ENCODE measurements at places on chromosomes 3 and 15.

DNA sequence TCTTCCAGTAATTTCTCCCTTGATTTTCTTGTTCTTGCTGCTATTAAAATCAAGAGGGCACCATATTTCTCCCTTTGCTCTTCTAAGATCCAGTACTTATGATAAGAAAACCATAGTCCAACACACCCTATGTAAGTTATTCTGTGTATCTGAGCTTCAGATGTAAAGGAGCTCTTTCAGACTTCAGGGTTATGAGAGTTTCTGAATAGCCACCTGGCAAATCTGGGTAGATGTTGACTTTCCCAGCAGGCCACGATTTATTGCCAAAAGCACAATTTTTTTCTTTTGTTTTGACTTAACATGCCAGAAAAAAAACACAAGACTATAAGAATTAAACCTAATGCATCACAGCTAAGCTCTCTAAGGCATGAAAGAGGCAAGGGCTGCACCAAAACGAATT lies 1045.0 kb downstream of the FHIT start:
- no peak for DNase-seq

DNA sequence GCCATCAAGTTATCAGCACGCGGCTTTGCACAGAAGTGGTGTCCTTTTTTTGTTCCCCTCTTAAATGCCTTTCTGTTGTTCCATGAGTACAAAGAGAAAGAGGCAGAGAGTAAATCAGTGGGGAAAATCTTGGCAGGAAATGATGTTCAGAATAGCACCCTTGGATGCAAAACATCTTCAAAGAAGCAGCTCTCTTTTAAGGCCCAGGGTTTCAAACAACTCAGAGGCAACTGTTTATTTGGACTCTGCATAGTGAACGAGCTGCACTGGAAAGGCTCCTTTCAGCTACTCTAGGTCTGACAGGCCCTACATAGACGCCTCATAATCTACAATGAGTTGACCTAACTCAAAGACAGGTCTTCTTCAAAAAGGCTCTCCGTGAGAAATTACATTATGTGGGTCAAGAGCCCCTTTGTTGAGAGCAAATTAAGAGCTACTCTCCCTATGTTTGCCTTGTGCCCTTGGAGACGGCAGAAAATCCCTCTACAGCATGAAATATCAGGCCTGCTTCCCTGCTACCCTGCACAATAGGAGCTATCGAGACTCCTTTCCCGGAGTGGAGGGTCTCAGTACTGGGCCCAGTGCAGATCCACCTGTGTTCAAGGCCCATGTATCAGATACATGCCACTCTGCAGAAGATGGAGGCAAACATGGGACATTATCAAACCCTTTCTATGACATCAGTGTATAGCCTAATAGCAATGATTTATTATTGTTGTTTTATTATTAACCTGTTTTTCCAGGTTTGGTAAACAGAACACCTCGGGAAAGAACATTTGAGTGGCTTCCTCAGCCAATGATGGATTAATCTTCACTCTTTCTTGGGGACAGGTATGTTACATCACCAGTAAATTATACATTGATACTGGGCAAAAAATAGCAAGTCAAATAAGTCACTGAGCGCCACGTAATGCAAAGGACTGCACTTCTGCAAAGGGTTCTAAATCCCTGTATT lies 53.1 kb downstream of the HEG1 start:
- DNase-seq: no peak

DNA sequence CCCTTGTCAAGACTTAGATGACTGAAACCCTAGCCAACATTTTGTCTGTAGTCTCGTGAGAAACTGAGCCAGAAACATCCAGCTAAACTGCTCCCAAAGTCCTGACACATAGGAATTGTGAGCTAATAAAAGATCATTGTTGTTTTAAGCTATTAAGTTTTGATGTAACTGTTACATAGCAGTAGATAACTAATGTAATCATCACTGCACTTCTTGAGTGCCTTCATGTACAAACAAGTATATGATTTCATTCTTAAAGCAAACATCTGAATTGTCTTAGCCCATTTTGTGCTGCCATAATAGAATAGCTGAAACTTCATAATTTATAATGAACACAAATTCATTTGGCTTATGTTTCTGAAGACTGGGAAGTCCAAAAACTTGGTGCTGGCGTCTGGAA lies 87.3 kb downstream of the NSUN3 start:
- DNase-seq: no peak

DNA sequence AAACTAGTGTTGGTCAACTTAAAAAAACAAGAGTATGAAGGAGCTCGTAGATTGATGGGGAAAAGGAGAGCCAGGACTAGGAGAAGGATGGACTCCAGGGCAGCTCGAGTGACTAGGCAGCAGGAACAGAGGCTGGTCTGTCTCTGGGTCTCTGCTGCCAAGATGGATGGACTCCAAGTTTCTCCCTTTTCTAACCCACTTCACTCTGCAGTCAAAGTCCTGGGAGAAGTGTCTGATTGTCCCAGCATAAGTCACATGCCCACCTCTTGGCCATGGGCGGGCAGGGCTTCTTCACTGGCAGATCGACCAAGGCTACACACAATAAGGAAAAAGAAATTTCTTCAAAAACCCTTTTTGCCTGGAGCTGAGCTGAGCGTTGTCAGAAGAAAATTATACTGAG lies 9.2 kb upstream of the EPB42 start:
- DNase-seq: peak; percentile 40

GRCh38 chr3:128378631-128379347 lies 87.9 kb downstream of the DNAJB8 start:
- DNase-seq: no peak

- no peak for DNase-seq
Observed at GRCh38 chr15:100691321-100691720, 88.9 kb downstream of the ASB7 start.

- DNase-seq: no peak
Observed at GRCh38 chr3:119859728-119860127, 77.8 kb downstream of the NR1I2 start.

DNA sequence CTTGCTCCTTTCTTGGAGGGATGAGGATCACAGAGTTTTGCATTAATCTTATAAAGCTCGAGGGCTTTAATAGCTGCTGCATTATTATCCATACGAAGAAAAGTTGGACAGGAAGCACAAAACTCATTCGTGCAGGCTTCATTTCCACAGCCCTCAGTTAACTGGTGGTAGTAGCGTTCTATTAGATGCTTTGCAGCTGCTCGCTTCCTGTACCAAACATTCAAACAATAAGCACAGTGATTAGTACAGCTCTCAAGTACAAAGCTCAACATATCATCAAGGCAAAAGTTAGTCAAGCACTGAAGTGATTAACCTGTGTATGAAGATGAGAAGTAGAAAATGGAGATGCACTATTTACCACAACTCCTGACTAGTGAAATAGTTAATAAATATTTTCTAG lies 63.3 kb downstream of the UBE3A start:
- no peak for DNase-seq

DNA sequence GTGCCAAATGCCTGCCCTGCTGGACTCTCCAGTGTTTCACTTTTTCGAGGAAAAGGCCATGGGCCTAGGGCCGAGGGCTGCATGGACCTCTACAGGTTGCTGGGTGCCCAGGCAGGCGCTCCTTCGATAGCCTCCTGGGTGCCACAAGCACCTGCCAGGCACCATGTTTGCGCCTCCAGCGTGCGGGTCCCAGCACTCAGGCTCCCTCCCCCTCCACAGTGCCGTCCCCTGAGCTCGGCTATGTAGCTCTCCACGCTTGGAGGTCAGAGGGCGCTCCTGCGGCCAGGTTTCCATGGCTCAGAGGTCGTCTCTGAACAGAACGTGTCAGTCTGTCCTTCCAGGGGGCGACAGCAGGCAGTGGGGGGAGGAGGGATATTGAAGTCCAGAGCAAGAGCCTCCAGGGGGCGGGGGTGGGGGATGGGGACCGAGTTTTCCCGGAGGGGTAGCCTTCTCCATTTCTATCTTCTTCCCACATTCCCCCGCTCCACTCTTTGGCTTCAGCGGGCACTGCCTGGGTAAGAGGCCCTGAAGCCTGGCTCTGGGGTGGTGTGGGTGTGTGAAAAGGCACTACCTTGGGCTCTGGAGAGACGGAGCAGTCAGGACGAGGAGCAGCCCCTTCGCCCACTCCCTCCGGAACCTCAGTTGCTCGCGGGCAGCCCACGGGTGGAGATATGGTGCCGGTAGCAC lies 3.6 kb downstream of the ONECUT1 start:
- DNase-seq: no peak

DNA sequence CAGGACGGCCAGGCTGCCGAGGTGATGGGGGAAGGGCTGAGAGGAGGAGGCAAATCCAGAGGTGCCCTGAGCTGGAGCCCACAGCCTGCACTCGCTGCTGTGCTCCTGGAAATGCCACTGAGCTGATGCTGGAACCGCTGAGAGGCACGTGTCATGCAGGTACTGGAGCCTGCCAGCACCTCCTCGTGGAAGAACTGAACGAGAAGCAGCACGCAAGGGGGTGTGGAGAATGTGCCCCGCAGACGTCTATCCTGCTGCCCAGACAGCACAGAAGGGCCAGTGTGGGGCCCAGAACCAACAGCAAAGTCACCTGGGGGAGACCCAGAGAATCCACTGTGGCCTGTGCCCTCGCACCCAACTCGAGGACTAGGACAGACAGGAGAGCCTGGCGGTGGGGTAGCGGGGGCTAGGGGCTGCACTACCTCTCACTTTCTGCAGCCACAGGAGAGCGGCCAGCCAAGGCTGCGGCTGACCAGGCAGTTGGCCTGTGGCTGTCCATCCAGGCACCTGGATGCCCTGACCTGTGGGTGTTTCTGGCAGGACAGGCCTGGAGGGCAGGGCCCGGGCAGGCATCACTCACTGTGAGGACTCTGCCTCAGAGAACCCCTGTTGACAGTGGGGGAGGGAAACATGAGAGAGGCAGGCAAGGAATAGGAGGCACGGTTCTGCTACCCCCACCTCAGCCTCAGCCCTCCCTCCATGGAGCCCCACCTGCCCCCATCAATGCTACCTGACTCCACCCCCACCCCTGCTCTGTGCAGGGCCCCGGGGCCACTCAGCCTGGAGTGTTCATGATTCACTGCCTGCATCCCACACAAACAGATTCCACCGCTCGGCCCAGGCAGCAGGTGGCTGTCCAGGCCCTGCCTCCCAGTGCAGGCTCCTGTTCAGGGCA lies 213.1 kb downstream of the TBC1D2B start:
- no peak for DNase-seq

Data from nucleus accumbens (tissue), 56 donors.